ENCODE measurements at places on chromosomes 5 and 9.

DNA sequence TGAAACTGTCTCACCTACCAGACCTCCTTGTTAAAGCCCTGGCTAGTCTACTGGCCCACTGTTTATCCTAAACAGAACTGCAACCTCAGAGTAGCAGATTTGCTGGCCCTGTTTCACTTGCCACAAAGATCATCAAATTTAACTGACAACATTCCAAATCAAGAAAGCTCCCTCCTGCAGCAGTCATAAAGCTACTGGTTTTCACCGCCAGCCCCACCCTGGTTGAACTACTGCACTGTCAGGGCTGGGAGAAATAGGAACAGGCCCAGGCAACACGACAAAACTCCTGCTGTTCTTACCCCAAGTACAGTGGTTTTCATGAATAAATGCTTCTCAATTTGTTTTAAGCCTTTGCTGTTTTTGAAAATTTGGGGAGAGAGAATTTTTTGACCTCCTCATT lies 63.0 kb downstream of the NR6A1 start:
- DNase-seq = no peak

GRCh38 chr5:172223901-172224873 lies 30.2 kb downstream of the EFCAB9 start:
- no peak for DNase-seq

DNA sequence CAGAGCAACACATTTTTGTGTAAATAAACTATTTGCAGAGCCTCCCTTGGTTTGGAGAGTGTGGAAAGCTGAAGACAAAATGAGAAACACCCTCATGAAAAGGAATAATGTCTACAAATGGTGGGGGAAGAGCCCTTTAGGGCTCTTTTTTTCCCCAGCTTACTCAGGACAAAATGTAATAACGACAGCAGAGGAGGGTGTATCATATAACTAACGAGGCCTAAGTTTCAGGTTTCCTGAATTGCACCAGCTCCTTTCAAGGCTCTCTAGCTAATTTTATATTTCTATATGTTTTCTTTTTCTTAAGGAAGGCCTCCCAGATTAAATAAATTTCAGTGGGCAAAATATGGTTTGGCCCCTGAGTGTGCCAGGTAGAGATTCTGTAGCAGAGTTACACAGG lies 116.3 kb downstream of the FEM1C start:
- DNase-seq = no peak

DNA sequence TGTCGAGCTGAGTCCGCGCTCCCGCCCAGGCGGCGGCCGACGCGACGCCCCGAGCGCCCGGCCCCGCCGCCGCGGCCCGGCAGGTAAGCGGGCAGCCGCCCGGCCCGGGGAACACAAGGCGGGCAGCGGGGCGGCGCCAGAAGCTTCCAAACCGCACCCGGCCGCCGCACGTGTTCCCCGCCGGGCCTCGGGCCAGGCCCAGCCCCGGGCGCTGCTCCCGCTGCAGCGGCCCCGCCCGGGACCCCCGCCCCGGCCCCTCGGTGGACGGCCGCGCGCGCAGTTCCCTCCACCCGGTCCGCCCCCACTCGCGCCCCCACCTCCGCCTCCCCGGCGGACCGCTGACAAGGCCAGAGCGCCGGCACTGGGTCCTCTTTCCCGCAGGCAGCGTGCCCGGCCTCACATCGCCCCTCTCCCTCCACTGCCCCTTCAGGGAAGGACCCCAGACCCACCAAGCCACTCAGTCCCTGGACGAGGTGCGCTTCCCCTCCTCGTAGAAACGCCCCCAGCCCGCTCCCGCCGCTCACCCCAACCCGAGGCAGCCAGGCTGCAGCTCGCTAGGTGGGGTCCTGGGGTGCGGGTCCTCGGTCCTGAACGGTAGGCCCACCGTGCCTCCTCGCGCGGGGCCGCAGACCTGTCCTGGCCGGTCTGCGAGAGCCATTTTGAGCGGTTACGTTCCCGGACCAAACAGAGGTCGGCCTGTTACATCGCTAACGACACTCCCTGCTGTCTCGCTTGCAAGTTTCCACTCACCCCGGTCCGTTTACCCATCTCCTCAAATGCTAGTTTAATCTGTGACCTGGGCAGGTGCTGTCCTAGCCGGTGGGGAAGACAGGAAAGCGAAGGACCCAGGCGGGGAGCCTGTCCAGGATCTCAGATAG lies 475 bp downstream of the WDR5 start:
- no peak for DNase-seq

DNA sequence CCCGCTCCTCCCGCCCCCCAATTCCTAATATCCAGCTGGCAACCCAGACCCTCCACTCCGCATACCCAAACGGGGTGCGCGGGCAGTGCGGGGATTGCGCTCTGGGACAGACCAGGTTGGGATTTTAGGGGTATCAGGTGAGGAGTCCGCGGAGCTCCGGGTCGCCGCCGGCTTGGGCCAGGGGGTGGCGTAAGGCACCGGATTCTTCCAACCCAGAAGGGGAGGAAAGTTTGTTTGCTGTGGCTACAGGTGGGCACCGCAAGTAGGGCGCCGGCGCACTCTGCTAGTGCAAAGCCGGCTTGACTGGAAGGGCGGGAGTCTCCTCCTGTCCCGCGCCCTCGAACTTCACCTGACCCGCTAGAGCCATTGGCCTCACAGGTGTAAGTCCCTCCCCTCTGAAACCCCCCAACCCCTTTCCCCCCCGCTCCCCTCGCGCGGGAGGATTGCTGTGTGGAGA lies 709 bp downstream of the IQGAP2 start:
- DNase-seq = no peak

- DNase-seq = no peak
Observed at GRCh38 chr5:128199104-128199503, 115.5 kb downstream of the SLC12A2 start.

GRCh38 chr9:112582371-112583262 lies 96.0 kb downstream of the KIAA1958 start:
- no peak for DNase-seq

GRCh38 chr9:101574731-101575333 lies 19.9 kb downstream of the PPP3R2 start:
- no peak for DNase-seq

DNA sequence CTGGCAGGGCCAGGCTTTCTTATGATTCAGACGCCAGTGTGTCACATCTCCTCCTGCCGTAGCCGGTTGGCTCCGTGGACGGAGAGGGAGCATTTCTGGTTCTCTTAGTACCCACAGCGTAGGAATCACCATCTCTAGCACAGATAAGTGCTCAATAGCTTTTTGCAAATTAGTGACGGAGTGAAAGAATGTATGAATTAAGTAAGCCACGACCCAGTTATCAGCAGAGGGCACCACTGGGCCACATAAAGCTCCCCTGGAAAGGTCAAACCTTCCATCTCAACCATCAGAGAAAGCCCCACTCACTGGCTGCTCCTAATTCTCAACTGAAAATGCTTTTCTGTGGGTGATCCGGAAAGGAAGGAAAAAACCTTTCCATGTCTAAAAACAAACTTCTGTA lies 317.0 kb upstream of the ADCY2 start:
- peak; percentile 60 for DNase-seq

DNA sequence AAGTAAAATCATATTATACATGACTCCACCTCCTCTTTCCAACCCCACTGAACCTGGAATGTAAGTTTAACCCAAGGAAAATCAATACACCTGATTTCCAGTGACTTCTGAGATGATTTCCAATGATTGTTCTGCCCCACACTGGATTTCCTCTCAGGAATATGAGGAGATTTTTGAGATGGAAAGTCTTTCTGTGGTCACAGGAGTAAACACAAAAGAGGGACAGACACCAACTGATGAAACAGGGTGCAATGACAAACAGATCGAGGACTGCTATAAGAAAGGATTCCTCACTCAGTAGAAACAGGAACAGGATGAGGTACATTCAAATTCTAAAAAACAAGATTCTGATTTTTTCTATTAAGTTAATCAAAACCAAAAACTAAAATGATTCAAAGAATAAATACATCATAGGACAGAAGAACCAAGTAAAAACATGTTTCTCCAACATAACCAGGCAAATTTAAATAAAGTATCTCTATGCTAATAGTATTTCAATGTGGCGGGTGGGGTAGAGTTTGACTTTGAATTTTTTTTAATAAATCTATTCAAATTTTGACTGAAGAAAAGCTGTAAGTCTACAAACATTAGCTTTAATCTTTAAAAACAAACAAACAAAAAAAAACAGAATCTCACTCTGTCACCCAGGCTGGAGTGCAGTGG lies 42.1 kb downstream of the DTWD2 start:
- DNase-seq = no peak

GRCh38 chr9:136703276-136703860 lies 9.0 kb upstream of the DIPK1B start:
- no peak for DNase-seq

GRCh38 chr9:7967093-7967827 lies 167.7 kb upstream of the DMAC1 start:
- no peak for DNase-seq

GRCh38 chr5:143213851-143214363 lies 189.6 kb downstream of the NR3C1 start:
- no peak for DNase-seq

DNA sequence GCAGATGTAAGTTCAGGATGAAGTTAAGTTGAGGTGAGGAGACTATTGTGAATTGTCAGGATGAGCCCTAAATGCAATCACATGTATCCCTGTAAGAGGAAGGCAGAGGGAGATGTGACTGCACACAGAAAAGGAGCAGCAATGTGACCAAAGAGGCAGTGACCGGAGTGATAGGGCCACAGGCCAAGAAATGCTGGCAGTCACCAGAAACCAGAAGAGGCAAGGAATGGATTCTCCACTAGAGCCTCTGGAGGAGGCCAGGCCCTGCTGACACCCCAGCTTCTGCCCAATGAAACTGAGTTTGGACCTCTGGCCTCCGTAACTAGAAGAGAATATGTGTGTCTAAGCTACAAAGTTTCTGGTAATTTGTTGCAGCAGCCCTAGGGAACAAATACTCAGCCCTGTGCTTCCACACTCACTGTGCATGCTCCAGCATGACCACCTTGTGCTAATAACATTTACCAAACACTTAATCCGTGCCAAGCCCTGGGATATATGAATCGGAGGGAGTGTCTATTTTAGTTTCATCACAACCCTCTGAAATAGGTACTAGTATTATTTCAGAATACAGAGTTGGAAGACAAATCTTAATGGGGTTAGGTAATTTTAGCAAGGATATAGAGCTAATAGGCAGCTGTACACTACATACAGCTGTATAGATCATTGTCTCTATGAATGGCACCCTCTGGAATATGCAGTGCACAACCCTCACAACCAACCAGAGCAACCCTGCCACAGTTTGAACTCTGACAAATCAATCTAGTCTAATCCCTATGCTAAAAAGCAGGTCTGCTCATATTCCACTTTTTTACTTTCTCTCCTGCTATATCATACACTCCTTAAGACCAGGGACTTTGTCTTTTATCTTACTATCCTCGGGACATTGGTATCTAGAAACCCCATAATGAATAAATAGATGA lies 7.8 kb upstream of the GPX8 start:
- DNase-seq = no peak

DNA sequence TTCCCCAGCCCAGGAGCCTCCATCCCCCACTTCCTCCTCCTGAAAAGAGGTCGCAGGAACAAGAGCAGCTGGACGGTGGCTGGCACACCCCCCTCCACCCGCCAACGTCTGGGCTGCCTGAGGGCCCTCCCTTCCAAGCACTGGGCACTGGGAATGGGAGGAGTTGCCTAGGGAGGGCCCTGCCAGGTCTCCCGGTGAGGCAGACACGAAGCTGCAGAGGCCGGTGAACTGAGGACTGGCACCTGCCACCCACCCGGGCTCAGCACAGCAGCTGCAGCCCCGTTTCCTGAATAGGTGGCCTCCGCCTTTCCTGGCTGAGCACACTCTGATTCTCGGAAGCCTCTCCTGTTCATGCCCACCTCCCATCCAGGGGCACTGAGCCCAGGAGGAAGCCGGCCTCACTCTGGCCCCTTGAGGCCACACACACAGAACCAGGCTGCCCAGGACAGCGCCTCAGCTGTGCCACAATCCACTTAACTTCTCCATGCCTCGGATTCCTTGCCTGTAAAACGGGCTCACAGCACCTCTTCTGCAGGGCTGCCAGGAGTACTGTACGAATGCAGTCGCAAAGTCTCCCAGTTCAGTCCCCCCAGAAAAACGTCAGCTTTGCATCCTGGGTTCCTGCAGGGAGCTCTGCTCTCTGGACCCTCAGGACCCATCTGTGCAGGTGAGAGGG lies 1.3 kb downstream of the NPDC1 start:
- peak; percentile 59 for DNase-seq

GRCh38 chr9:23717505-23717904 lies 108.5 kb downstream of the ELAVL2 start:
- no peak for DNase-seq

DNA sequence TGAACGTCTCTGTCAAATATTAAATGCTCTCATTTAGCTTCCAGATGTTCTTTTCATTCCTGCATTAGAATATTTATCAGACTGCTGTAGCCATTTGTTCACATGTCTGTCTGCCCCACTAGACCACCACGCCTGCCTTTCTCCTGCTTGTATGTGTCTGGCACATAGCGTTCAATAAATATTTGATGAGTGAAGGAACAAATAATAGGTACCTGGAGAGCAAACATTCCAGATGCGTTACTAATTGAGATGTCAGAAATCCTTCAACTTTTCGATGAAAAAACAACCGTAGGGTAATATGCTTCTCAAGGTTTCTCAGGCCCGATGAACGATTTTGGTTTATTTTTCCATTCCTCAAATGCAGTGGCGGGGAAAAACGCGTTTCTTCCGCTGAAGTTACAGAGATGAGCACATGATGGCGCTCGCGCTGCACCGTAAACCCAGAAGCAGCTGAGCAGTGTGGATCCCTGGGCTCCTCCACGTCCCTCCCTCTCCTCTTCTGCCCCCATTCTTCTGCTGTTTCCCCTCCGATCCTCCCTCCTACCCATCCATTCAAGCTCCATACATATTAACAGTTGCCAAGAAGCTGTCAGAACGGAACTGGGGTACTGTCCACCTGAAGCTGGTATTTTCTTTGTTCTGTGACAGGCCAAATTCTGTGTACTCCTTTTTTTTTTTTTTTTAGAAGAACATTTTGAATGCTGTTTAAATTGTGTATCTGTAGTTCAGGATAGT lies 245.4 kb downstream of the MPDZ start:
- peak; percentile 99 for DNase-seq

GRCh38 chr9:20837166-20837565 lies 153.1 kb downstream of the FOCAD start:
- no peak for DNase-seq

- no peak for DNase-seq
Observed at GRCh38 chr5:159704160-159704559, 212.1 kb upstream of the ADRA1B start.

DNA sequence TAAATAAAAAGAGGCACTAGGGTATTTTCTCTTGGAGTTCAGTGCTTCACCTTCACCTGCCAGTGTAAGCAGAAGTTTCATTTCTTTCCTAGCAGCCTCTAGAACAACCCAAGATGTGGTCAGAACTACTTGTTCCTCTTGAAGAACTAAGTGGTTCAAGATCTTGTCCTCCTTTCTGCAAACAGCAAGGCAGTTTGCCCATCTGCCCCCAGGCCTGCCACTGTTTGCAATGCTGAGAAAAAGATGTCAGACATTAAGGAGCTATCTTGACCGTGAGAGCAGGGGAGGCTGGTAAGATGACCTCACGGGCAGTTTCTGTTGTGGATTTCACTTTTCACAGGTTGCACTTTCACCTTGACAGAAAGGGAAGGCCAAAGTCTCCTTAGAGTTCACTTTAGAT lies 52.0 kb upstream of the KLF4 start:
- DNase-seq = no peak

Data from NCI-H1092 treated with DMSO at 0.1 percent for 48 hours (cell line).